ENCODE measurements at places on chromosomes 12 and 14.

GRCh38 chr12:132560614-132561426, 49.6 kb downstream of the LRCOL1 start:
- DNase-seq: peak; percentile 84

DNA sequence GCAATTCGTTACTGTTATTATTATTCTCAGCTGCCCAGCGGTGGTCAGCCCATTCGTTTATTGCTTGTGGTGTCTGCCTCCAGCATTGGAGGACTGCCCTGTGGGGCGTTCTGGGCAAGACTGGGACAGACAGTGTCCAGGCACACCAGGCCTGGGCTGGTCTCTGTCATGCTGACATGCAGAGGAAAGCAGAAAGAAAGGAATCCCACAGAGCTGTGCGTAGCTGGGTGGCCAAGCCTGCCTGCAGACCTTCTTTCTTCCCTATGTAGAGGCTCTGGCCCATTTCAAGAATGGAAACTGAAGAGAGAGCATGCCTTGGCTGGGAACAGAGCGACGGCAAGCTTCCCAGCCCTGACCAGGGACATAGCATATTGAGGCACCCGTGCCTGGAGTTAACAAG, 525.3 kb upstream of the TBX3 start:
- no peak for DNase-seq

DNA sequence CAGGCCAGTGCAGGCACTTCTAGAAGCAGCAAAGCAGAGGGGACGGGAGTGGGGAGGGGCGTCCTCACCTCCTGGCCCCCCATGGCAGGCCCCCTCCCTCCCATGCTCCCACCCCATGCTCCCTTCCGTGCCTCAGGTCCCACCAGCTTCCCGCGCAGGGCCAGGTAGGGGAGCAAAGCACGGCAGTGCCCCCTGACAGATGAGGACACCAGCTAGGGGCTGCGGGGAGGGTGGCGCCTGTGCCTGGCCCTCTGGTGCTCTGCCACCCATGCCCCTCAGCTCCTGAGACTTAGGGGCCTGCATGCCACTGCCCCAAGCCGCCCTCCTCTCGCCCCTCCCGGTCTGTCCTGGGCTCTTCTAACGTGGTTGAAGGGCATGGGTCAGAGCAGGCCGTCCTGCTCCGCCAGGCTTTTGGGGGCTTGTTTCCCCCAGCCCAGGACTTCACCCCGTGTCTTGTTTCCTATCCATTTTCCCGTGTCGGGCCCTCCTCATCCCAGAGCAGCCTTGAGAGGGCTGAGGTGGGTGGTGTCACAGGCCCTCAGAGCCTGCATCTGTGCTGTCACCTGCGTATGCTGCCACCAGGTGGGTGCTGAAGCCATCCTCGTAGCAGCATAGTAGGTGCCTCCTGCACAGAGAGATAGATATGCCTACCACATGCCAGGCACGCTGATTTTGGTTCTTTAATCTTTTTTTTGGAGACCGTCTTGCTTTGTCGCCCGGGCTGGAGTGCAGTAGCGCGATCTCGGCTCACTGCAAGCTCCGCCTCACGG, 10.2 kb downstream of the TRMT61A start:
- DNase-seq: no peak

GRCh38 chr12:89379148-89379838, 27.0 kb upstream of the DUSP6 start:
- DNase-seq: no peak

GRCh38 chr12:119808441-119808840, 68.7 kb downstream of the CIT start:
- no peak for DNase-seq

- DNase-seq: no peak
Observed at GRCh38 chr12:98916106-98916505, 271.0 kb downstream of the APAF1 start.

- no peak for DNase-seq
Observed at GRCh38 chr14:35535483-35536112, 1.6 kb downstream of the INSM2 start.

GRCh38 chr14:63295231-63295685, 23.5 kb downstream of the GPHB5 start:
- DNase-seq: no peak

DNA sequence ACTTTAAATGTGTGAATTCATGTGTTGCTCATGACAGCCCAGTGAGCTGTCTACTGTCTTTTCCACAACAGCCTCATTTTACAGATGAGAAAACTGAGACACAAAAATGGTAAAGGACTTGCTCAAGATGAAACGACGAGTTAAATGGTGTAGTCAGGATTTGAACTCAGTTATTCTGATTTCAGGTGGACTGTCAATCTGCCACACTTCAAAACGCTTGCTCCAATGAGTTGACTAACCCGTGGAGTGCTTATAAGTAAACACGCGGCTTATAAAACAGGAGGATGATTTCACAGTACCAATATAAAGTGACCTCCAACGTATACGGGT, 652 bp upstream of the POLE2 start:
- peak; percentile 16 for DNase-seq

DNA sequence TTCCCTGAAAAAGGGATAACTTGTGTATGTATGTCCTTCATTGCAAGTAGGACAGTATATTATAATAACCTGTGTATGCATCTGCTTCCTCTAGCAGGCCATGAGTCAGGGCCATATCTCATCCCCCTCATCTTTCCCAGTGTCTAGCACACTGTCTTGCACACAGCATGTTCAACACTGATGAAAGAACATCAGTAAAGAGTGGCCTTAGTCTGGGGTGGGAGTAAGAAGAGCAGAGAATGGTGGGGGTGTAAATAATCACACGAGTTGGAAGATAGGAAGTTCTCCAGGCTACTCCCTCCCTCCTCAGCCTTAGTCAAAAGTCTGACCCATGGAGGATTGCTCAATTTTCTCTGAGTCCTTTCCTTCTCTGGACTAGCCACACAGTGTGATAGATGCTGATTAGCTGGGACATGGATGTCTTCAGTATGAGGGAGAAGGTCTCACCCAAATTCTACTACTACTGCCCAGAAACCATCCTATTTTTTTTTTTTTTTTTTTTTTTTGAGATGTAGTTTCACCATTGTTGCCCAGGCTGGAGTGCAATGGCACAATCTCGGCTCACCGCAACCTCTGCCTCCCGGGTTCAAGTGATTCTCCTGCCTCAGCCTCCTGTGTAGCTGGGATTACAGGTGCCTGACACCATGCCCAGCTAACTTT, 14.6 kb upstream of the SP1 start:
- DNase-seq: no peak

- DNase-seq: no peak
Observed at GRCh38 chr12:131281016-131281415, 327.3 kb downstream of the ADGRD1 start.

- DNase-seq: peak; percentile 31
Observed at GRCh38 chr14:20662968-20663732, 21.2 kb upstream of the RNASE4 start.

GRCh38 chr12:53100466-53101151, 2.7 kb upstream of the SOAT2 start:
- no peak for DNase-seq

GRCh38 chr14:94904636-94905035, 134.7 kb upstream of the GSC start:
- DNase-seq: no peak

GRCh38 chr14:68932231-68932630, 46.9 kb downstream of the ACTN1 start:
- no peak for DNase-seq

Data from right kidney (tissue), 9 donors.